Activated naive CD8-positive, alpha-beta T cell treated with anti-CD3 and anti-CD28 coated beads, Interleukin-2, amount 50 U/mL, for 16 hours (primary cell): ENCODE measurements at places on chromosomes 2 and 18.

- no peak for DNase-seq
These were observed 150.5 kb downstream of the ARHGAP15 start for GRCh38 chr2:143279672-143280071.

GRCh38 chr2:46134531-46135227 lies 162.5 kb upstream of the EPAS1 start:
- no peak for DNase-seq

DNA sequence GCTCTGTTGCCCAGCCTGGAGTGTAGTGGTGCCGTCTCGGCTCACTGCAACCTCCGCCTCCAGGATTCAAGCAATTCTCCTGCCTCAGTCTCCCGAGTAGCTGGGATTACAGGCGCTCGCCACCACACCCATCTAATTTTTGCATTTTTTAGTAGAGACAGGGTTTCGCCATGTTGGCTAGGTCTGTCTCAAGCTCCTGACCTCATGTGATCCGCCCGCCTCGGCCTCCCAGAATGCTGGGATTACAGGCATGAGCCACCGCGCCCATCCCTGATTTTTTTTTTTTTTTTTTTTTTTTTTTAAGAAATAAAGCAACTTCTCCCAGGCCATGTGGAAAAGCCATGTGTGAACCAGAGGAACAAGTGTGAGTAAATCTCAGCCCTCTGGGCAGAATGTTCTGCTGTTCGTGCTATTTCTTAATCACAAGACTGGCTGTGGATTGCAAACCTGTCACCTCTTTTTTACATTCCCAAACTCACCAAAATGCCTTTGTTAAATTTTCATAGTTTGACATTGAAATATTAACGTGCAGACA lies 6.4 kb upstream of the SH3BP4 start:
- DNase-seq: no peak

- DNase-seq: no peak
These were observed 82.8 kb upstream of the PNPT1 start for GRCh38 chr2:55776479-55776878.
